ENCODE measurements at places on chromosomes 4 and X.

- DNase-seq, result no peak
These were observed 119.6 kb downstream of the KLHL13 start for GRCh38 chrX:117996918-117997480.

GRCh38 chr4:178595500-178596138 lies 1153.4 kb upstream of the AGA start:
- no peak for DNase-seq

DNA sequence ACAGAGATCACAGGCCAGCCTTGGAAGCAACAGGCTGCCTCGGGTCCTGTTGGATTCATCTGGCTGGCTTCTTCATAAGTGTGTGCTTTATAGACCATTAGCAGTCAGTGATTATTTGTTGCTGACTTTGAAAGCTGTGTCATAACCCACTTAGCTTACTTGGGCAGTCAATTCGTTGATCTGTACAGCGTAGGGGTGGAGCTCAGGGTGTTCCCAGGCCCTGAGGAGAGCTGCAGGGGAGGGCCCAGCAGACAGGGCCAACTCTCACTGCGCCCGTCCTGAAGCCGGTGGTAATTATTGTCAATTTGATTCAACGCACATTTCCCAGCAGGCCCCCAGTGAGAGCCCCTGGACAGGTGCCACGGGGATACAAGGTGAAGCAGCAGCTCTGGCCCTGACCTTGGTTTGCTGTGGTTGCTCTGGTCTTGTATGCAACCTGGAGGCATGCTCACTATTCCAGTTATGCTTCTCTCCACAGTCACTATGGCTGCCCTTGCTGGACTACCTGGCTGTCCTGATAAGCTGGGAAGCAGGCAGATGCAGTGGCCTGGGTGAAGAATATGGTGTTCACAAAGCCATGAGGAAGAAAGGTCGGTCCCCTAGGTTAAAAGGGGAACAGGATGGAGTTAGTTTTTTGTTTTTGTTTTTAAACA lies 40.1 kb upstream of the HMGB3 start:
- no peak for DNase-seq

- DNase-seq, result no peak
These were observed 966 bp upstream of the KIAA0232 start for GRCh38 chr4:6781561-6781960.

DNA sequence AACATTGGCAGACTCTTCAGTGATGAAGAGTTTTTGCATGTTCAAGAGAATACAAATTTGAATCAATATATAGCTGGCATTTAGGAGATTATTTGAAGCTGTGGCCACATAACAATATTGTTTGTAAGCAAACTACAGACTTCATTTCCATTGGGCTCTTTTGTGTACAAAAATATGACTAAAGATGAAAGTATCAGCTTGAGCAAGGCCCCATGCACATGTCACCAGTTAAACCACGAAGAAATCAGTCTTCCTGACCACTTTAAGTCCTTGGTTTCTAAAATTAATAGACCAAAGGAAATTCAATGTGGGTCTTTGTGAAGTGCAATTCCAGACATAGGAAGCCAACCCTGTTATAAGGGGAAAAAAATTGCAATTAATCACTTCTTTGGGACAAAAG lies 1664.6 kb upstream of the ADGRL3 start:
- no peak for DNase-seq

GRCh38 chrX:49161632-49162031 lies 926 bp upstream of the MAGIX start:
- DNase-seq, result no peak

GRCh38 chr4:74456849-74457395 lies 12.0 kb downstream of the AREG start:
- DNase-seq, result no peak

- no peak for DNase-seq
These were observed 1.9 kb downstream of the NEUROG2 start for GRCh38 chr4:112513971-112514646.

DNA sequence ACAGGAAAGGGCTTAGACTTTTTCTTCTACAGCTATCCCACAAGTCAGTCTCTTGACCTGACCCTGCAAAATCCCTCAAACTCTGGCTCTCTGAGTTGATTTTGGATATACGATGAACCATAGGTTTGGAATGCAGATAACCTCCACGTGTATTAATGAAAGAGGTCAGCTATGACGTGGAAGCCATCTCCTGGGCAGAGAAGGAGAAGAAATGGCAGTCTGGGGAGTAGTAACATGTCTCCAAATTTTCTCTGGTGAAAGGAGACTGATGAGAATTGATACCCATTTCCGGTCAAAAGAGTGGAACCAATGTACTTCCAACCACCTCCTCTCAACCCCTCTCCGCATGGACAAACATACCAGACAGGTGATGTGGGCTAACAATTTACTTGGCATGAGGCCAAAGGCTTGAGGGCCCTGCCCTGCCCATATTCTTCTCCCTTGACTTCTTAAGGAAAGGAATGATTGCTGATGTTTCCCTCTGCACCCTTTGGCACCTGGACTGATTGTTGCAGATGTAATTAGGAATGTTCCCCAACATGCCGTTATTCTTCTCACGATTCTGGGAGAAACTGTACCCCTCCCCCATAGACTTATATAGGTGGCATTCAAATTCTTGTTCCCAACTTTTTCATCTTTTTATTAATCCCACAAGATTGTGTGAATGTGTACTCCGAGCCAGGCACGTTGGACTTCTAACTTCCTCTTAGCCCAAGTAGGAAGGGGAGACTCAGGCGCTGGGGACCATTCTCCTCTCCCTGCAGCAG lies 580 bp upstream of the PLS3 start:
- DNase-seq, result peak; percentile 42

DNA sequence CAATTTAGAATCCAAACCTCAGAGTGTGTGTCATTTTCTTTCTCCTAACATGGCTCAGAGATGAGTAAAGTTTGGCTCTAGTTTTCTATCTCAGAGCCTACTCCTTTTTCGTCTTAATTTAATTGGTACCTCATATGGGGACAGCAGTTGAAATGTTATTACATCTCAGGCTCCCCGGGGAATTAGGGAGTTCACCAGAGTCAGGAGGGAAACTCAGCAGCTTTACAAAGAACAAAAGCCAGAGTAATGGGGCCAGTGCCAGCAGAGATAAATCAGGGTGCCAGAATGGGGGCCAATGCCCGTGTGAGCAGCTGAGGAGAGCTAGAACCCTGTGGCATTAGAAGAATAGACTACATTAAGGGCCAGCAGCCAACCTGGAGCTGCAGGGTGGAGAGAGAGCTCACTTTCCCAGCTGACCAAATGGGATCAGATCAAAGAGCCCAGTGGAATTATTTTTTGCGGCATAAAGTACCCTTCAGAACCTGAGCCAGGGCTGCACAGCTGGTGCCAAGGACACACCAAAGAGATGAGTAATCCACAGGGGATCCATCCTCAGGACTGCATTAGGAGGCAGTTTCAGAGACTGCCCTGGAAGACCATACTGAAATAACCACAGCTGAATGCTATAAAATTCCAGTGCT lies 207.1 kb upstream of the DKK2 start:
- no peak for DNase-seq

DNA sequence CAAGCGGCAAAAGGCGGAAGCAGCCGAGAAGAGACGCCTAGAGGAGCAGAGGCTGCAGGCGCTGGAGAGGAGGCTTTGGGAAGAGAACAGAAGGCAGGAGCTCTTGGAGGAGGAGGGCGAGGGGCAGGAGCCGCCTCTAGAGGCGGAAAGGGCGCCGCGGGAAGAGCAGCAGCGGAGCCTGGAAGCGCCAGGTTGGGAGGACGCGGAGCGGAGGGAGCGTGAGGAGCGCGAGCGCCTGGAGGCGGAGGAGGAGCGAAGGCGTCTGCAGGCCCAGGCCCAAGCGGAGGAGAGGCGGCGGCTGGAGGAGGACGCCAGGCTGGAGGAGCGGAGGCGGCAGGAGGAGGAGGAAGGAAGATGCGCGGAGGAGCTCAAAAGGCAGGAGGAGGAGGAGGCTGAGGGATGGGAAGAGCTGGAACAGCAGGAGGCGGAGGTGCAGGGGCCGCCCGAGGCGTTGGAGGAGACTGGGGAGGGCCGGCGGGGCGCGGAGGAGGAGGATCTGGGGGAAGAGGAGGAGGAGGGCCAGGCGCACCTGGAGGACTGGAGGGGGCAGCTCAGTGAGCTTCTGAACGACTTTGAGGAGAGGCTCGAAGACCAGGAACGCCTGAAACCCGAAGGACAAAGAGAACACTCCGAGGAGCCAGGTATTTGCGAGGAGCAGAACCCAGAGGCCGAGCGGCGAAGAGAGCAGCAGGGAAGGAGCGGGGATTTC lies 72.9 kb downstream of the AASDH start:
- no peak for DNase-seq

DNA sequence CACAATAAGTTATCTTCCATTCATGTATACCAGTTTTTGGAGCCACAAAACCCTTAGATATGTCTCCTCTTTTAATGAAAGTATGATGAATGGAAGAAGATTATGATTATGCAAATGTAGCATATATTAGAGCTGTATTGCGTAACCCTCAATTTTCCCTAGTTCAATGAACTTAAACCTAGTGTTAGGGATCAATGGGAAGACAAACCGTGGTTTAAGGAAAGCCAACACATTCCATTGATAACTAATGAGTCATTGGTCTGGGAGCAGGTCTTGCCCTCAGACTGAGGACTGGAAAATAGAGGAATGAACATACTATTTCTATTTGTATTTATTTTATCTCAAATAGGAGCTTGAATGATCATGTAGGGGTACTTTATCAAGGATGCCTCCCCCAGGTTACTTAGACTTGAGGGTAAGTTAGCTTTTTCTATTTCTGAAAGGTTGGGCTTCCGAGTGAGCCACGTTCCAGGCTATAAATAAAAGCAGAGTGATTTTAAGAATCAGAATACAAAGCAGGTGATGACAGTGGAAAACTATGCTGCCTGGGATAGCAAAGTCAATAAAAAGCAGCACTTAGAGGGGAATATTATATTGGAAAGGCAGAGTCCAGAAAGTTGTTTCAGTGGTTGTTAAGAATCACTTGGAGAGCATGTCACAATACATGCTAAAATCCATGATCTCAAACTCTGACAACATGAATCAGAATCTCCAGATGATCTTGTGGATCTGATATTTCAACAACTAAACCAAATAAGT lies 356.0 kb downstream of the ADAM29 start:
- DNase-seq, result no peak

GRCh38 chr4:81429607-81430006 lies 42.1 kb downstream of the RASGEF1B start:
- DNase-seq, result no peak

DNA sequence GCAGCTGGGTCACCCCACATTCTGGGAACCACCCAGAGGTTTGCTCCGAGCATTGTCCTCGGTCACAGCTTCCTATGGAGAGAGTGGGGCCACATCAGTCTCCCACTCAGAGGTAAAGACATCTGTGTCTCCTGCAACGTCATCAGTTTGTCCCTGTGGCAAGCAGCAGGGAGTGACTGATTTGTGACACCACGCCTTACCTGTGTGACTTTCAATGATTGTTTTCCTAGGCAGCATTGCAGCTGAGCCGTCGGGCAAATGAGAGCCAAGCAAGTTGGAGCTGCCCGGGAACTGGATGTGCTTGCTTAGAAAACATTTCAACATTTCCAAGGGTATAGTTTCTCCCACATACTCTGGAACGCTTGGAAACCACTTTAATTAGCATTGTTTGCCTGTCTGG lies 29.7 kb upstream of the HELT start:
- DNase-seq, result no peak
